ENCODE measurements at places on chromosomes 5 and 9. TPM values are rescaled to one million over a fixed set of nuclear protein-coding genes. Genes with fewer than 3 reads are reported as not detected.

TLE1 gene
- polyA plus RNA-seq: 15.2 TPM

SEC61B gene
- 177 TPM for polyA plus RNA-seq

WDR31 gene
- polyA plus RNA-seq: 7.9 TPM

CDC14B gene
- polyA plus RNA-seq: 5.9 TPM

SPATA6L gene
- 0.95 TPM for polyA plus RNA-seq

SLC6A19 gene
- polyA plus RNA-seq: not detected

CDC25C gene
- not detected for polyA plus RNA-seq

TMEM174 gene
- polyA plus RNA-seq: not detected

ECSCR gene
- polyA plus RNA-seq: 24.4 TPM

PCDHB13 gene
- 1.0 TPM for polyA plus RNA-seq

ZNF462 gene
- polyA plus RNA-seq: 5.7 TPM

NRARP gene
- 5.4 TPM for polyA plus RNA-seq

ASS1 gene
- 147 TPM for polyA plus RNA-seq

RNF208 gene
- polyA plus RNA-seq: 14.2 TPM

SLC31A2 gene
- polyA plus RNA-seq: 10.3 TPM

LCN15 gene
- polyA plus RNA-seq: 1.0 TPM

PCDHGA10 gene
- polyA plus RNA-seq: 3.4 TPM

N4BP3 gene
- polyA plus RNA-seq: 2.9 TPM

CDKN2B gene
- 1.1 TPM for polyA plus RNA-seq

TBC1D9B gene
- 31.0 TPM for polyA plus RNA-seq

MEF2C gene
- polyA plus RNA-seq: 11.2 TPM

PCDHGA6 gene
- polyA plus RNA-seq: 1.2 TPM

GPX8 gene
- 10.9 TPM for polyA plus RNA-seq

SLC2A8 gene
- polyA plus RNA-seq: 18.9 TPM

TRIM14 gene
- polyA plus RNA-seq: 0.88 TPM

ZNF454 gene
- 0.84 TPM for polyA plus RNA-seq

ENTPD2 gene
- 3.3 TPM for polyA plus RNA-seq
